ENCODE measurements at places on chromosomes 3 and 15. TPM values are rescaled to one million over a fixed set of nuclear protein-coding genes. Genes with fewer than 3 reads are reported as not detected.

The DUOXA1 gene
- not detected for total RNA-seq

GRCh38 chr3:37814547-37814946 is 47.1 kb upstream of the CTDSPL start:
- DNase-seq: no peak

The SCN5A gene
- total RNA-seq: not detected

DNA sequence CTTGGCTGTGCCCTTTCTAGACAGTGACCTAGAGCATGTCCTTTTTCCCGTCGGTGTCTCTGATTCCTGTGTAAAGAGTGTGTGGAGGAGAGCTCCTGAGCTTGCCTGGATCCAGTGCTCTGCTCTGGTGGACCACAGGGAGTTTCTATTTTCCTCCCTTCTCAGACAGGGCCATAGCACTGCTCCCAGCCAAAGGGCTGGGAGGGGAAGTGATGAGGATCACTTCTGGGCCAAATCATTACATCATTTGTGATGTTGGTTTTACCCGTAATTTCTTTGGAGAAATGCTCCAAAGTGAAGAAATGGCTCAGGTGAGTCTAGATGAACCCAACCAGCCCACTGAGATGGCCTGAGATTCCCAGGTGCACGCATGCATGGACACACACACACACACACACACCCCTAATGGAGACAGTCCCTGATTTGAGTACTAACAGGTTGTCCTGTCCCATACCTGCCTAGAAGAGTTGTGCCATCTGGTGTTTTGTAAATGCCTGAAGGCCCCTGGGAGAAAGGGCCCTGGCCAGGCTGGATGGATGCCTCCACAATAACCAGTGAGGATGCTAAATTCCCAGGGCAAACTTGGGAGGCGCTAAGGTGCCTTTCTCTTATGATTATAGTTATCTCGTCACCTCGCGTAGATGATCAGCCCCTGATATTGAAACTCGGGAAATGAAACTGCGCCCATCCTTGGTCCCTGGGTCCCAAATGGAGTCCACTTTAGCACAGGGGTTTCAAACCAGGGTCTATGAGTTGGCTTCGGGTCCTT is 86.9 kb downstream of the ASB7 start:
- no peak for DNase-seq

The ATP10A gene
- 3.2 TPM for total RNA-seq

The OXTR gene
- total RNA-seq: not detected

The PRTG gene
- total RNA-seq: 0.54 TPM

DNA sequence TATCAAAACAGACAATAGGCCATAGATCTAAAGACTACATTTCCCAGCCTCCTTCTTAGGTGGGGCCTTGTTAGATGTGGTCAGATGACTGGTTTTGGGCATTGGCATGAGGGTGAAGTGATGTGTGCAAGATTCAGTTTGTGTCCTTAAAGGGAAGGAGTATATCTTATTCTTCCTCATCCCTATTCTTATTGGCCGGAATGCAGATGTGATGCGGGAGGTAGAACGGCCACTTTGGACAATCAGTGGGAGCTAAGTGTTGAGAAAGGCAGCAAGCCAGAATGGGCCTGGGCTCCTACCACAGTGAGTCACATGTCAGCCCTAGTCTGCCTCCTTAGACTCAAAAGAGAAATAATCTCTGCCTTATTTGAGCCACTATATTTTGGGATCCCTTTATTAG is 89.8 kb upstream of the MEX3B start:
- DNase-seq: no peak

The HGD gene
- total RNA-seq: 140 TPM

- no peak for DNase-seq
These were observed 16.7 kb downstream of the NRROS start for GRCh38 chr3:196656213-196656612.

The MAP1A gene
- total RNA-seq: 5.1 TPM

The CILP gene
- total RNA-seq: 26.9 TPM

DNA sequence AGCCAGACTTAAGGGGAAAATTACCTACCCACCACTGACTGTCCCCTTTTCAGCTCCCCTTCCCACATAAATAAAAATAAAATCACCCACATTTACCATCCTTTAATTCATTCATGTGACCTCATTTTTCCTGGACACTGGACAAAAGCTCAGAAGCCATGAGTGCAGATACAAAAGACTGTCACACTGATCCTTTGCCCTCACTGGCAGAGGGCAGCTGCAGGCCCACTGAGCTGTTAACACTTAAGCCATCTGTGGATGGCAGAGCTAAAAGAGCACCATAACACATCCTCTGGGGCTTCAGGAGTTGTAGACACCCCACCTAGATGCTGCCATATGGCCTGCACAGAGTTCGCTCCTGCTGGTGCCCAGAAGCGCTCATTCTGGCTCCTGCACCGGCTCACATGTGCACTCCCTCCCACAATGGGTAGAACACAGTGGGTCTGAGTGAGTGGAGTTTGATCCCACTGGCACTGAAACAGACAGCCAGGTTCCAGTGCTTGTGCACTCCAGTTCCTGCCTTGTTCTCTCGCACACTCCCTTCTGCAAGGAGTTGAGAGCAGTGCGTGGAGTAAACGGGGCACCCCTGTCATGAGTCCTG is 38.8 kb downstream of the EDC3 start:
- DNase-seq: no peak

GRCh38 chr15:66740802-66741201 is 38.8 kb downstream of the SMAD6 start:
- no peak for DNase-seq

DNA sequence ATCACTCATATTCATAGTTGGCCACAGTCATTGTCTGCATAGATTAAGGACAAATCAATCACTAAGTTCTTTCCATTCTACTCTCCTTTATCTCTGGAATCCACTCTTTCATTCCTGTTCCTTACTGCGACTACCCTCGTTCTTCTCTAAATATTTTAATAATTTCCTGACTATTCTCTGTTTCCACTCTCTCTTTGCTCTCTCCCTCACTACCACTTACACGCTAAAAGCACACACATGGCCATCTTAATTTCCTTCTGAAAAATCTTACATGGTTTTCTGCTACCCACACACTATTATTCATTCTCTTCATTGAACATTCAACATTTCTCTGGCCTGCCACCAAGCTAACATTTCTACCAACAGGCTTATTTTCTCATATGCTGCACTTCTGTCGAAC is 279.6 kb upstream of the PLSCR5 start:
- DNase-seq: no peak
